ENCODE measurements at places on chromosomes 6 and 20.

DNA sequence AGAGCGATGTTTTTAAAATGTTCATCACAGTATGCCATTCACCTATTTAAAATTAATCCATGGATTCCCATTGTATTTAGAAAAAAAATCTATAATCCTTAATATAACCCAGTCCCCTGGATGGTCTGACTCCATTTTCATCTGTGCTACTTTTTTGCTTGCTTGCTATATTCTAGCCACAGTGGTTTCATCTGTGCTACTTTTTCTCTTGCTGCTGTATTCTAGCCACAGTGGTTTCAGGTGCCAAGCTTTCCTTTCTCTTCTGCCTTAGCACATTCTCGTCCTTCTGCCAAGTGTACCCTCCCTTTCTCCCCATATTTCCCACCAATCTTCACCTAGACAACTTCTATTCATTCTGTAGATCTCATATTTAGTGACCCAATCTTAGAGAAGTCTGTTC lies 33.3 kb upstream of the SOX4 start:
- no peak for DNase-seq

- DNase-seq: no peak
Measured at GRCh38 chr6:73579389-73579788, 58.6 kb upstream of the EEF1A1 start.

- no peak for DNase-seq
Measured at GRCh38 chr20:63664861-63665594, 6.9 kb downstream of the RTEL1 start.

GRCh38 chr6:15283986-15284361 lies 38.1 kb downstream of the JARID2 start:
- no peak for DNase-seq

DNA sequence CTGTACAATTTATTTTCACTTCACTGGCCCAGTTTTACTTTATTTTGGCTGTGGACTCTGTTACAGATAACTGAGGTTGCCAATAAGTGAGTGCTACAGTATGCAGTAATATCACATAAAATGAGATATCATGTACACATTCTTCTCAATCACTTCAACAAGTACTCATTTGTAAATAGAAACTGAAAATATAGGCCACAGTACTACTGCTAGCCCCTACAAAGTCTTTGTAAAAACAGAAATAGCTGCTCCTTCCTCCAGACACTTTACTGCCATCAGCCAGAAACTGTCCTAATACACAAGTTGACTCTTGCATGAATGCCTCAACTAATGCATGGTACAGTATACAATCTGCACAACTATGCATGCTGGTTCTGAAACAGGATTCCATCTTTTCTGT lies 9.2 kb downstream of the DTNBP1 start:
- no peak for DNase-seq

DNA sequence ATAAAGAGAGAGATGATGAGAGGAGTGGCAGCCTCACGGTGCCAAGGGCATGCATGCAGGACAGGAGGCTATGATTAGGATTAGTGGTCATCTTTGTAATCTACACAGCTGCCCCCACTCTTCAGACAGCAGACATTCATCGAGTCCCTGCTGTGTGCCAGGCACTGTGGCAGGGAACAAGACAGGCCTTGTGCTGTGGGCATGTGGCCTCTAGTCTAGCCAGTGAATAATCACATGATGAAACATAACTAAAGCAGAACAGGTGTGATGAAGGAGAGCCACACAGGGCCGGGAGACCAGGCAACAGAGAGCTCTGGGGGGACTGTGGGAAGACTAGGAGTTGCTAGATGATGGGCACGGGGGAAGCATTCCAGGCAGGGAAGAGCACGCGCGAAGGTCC lies 22.2 kb downstream of the TOX2 start:
- no peak for DNase-seq

GRCh38 chr6:107398001-107398400 lies 61.4 kb downstream of the PDSS2 start:
- no peak for DNase-seq

GRCh38 chr6:15327271-15327670 lies 81.4 kb downstream of the JARID2 start:
- DNase-seq: no peak

- DNase-seq: no peak
Measured at GRCh38 chr20:53216478-53216855, 244.3 kb downstream of the TSHZ2 start.

GRCh38 chr6:12289933-12290820 lies at the start of gene EDN1:
Gene EDN1 (plus strand): TSS chr6:12290361. CDS start chr6:12290630, 269 bp downstream.
- peak; percentile 16 for DNase-seq

DNA sequence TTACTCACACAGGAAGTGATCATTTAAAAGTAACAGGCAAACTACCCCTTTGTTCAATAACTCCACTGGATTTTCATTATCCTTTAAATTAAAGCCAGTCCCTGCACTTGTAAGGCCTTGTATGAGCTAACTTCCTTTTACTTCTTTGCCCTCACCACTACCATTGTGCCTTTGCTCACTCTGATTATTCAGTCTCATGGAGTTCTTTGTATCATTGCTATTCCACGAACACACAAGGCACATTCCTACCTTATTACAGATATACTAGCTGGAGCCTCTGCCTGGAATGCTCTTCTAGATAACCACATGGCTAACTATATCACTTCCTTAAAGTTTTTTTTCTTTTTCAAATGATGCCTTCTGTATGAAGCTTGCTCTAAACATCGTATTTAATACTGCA lies 748.6 kb upstream of the HS3ST5 start:
- DNase-seq: no peak

- DNase-seq: no peak
Measured at GRCh38 chr6:101663100-101663499, 269.6 kb downstream of the GRIK2 start.

- no peak for DNase-seq
Measured at GRCh38 chr6:140345935-140346334, 971.5 kb upstream of the CITED2 start.

Measured in activated T-helper 1 cell treated with Interleukin-2 at 50 U/mL for 16 hours (primary cell).